ENCODE measurements at places on chromosomes 11 and 22.

GRCh38 chr22:48488611-48489511, 1338.8 kb downstream of the BRD1 start:
- peak; percentile 85 for DNase-seq

DNA sequence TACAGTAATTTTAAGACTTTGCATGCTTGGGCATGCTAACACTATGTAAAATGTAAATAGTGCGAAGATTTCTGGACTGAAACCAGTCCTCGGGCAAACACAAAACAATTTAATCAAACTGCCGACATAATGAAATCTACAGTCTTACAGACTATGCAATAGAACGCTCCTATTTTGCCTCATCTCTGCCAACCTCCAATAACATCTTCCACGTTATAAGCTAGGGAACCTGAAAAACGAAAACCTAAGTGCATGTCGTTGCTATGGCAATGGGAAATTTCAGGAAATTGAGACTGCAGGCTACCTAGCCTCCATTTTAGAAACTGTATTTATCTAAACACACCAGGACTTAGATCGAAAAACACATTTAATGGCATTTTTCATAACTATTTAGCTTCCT, 1.1 kb downstream of the CSTF3 start:
- no peak for DNase-seq

- DNase-seq = no peak
Measured at GRCh38 chr11:19087658-19088057, 27.1 kb upstream of the MRGPRX2 start.

DNA sequence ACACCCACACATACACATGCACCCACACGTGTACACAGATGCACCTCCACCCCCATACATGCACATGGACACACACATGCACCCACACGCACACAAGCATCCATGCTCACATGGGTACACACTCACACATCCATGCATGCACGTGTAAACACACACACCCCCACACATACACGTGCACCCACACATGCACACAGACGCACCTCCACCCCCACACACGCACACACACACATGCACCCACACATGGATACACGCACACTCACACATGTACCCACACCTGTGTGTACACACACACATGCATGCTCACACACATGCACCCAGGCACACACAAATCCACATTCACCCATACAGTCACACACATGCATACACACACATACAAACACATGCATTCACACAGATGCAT, 24.5 kb downstream of the CDPF1 start:
- peak; percentile 2 for DNase-seq

- peak; percentile 56 for DNase-seq
Measured at GRCh38 chr11:61361237-61361740, 393 bp downstream of the CYB561A3 start.

DNA sequence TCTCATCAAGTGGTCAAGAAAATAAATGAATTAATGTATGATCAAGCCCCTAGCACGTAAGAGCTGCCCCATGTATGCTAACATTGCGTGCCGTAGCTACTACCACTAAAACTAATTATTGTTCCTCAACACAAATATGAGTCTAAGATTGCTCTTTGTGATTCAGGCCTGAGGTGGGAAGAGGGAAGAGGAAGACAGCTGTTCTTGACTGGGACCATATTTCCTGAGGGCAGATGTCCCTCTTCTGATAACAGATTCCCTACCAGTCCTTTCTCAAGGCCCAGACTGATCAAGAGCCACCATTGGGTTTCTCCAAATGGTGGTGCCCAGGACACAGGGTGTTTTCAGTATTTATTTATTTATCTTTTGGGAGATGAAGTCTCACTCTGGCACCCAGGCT, 87.2 kb upstream of the CADM1 start:
- no peak for DNase-seq

GRCh38 chr11:35810045-35810645, 133.7 kb upstream of the LDLRAD3 start:
- no peak for DNase-seq

- no peak for DNase-seq
Measured at GRCh38 chr11:2769409-2770095, 69.8 kb upstream of the KCNQ1OT1 start.

DNA sequence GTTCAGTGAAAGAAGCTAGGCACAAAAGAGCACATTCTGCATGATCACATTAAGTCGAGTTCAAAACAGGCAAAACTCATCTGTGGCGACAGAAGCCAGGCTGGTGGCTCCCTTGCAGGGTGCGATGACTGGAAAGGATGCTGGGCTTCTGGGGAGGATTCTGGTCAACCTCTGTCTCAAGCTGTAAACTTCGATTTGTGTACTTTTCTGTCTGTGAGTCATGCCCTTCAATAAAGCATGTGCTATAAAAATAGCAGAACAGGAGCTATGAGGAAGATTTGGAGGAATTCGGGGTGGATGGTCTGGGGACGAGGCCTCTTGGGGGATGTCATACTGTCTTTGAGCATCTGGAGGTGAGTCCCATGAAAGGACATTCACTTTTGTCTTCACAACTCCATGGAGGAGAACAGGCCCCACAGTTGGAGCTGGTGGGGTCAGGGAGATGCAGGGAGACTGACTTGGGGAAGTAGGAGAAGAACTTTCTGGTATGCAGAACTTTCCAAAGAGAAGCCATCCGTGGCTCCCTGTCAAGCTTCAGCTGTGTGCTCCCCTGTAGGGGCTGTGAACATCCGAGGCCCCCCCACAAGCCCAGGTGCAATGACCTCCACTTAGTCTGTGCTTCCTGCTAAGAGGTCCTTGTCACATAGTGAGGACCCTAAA, 77.8 kb upstream of the LINC01488 start:
- DNase-seq = no peak

- DNase-seq = no peak
Measured at GRCh38 chr11:19323502-19323901, 82.8 kb upstream of the E2F8 start.

DNA sequence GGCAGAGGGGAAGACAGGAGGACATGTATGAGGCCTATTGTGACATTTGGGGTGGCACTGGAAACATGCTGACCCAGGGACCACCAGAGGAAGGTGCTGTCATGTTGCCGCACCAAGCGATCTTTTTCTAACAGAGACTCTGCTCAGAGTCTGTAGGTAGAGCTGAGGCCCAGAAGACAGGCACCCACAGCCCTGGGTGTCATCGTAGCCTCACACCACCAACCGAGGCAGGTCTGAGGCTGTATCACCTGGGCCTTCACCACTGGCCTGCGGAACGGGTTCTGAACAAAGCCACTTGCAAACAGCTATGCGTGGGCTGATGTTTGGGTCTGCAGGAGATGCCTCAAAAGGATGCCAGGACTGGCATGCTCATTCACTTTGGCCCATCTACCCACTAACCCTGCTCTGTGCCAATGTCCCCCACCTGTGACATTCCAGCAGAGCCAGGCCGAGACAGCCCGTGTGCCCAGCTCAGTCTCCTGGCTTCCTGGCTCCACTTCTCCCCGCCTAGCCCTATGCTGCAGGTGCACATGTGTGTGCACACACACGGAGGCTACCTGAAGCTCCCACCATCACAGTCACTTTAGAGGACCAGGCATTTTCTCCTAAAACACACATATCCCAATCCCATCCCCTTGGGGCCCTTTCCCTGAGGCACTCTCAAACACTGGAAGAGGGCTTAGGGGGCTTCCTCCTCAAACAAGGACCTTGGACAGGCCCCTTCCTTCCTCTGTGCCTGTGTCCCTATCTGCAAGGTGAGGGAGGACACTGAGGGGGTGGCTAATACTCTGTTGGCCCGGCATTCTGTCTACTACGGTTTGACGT, 3.6 kb downstream of the TRIM29 start:
- DNase-seq = no peak

GRCh38 chr22:46491946-46492345, 45.5 kb downstream of the CELSR1 start:
- no peak for DNase-seq

- DNase-seq = no peak
Measured at GRCh38 chr11:77030834-77031414, 3.3 kb upstream of the B3GNT6 start.

GRCh38 chr11:65790104-65790901, 3.4 kb downstream of the OVOL1 start:
- no peak for DNase-seq

GRCh38 chr11:94184362-94184761, 55.7 kb downstream of the PANX1 start:
- DNase-seq = no peak

DNA sequence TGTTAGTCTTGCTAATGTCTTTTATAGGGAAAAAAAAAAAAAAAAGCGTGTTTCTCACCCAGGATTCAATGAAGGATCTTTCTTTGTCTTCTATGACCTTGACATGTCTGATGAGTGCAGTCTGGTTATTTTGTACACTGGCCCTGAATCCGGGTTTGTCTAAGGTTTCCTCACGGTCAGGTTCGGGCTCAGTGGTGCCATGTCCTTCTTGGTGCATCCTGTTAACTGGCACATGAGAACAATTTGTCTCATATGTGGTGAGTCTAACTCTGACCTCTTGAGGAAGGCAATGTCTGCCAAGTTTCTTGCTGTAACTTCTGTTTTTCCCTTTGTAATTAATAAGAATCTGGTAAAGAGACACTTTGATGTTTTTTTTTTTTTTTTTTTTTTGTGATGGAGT, 12.5 kb downstream of the F2 start:
- no peak for DNase-seq

DNA sequence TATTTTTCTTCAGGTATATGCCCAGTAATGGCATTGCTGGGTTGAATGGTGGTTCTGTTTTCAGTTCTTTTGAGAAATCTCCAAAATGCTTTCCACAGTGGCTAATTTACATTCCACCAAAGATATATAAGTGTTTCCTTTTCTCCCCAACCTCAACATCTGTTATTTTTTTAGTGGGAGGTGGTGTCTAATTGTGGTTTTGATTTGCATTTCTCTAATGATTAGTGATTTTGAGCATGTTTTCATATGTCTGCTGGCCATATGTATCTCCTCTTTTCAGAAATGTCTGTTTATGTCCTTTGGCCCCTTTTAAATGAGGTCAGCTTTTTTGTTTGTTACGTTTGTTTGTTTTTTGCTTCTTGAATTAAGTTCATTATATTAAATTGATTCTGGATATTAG, 760.2 kb downstream of the KCNA4 start:
- DNase-seq = no peak

DNA sequence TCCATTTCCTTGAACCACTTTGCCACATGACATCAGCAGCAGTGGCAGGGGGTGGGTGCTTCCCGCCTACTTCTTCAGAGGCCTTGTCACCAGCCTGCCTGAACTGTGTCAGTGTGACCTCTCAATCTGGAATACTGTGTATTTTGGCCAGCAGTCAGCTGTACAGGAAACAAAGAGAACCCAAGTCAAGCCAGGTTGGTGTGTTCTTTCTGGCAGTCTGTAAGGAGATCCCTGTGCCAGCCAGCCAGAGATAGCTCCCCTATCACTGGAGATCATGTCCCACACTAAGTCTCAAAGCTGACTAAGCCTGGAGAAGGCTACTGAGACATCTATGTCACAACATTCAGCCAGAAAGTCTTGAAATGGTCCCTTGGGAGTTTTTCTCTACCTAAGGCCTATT, 142.1 kb downstream of the TRPC6 start:
- DNase-seq = no peak

- DNase-seq = no peak
Measured at GRCh38 chr11:65962141-65962564, 619 bp downstream of the SART1 start.

DNA sequence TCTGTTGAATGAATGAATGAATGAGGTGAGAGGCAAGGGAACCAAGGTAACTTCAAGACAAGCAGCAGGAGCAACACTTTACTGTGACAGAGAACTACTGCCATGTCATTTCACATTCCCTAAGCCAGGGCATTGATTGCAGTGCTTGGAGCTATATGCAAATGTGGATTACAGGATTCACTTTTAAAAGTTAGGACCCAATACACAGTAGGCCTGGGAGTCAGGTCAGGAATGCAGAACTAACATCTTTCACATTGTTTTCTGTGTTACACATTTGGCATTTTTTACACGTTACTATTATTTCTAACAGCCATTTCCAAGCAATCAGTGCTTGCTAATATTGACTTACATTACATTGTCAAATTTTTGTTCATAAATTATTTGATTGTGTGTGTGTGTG, 26.2 kb upstream of the ME3 start:
- DNase-seq = no peak

- peak; percentile 98 for DNase-seq
Measured at GRCh38 chr11:61967116-61967923, at the start of gene FTH1. TSS of gene FTH1 (minus strand) at chr11:61967634. CDS start at chr11:61967425, 209 bp downstream.

- DNase-seq = no peak
Measured at GRCh38 chr22:29755889-29756288, 10.9 kb downstream of the ZMAT5 start.

DNA sequence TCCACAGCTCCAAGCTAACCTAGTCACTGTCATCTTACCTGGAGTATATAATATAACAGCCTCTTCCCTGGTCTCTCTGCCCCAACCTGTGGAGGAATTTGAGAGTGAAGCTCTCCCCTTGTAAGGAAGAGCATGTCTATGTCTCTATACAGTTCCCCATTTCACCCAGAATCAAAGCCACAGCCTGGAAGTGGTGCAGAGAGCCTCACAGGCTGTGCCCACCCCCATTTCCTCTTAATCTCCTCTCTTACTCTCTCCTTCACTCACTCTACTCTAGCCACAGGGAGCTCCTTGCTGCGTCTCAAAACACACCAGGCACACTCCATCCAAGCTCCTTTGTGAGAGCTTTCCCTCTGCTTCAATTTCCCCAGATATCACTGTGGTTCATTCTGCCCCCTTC, 302.5 kb upstream of the ISX start:
- DNase-seq = no peak

DNA sequence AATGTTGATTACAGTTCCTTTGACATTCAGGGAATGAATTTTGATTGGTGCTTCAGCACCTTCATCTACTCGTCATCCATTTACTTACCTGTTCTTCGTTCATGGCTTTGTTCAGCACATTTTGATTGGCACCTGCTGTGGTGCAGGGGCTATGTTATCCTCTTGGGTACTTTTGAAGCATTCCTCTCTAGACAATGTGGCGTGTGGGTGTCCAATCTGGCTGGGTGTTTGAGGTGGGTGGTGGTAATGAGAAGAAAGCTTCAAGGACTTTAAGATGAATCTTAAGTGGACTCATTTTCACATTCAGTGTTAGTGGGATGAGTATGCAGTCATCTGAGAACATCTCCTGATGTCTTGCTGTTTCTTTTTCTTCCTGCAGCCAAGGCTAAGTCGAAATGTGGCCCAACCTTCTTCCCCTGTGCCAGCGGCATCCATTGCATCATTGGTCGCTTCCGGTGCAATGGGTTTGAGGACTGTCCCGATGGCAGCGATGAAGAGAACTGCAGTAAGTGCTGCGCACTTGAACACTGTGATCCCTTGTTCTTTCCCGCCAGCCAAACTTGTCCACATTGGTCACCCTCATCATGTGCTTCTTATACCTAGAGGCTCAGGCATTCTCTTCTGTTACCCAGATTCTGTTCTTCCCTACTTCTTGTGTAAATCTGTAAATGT, 137.5 kb downstream of the LDLRAD3 start:
- DNase-seq = no peak

GRCh38 chr11:8209208-8209807, 40.5 kb upstream of the RIC3 start:
- peak; percentile 49 for DNase-seq

- no peak for DNase-seq
Measured at GRCh38 chr11:129457321-129457720, 81.7 kb downstream of the BARX2 start.

GRCh38 chr11:67030976-67031375, 8.0 kb downstream of the SYT12 start:
- DNase-seq = no peak

GRCh38 chr22:20965104-20965887, 1.8 kb upstream of the AIFM3 start:
- peak; percentile 80 for DNase-seq
